Fibroblast of upper back skin (primary cell): ENCODE measurements at places on chromosomes 16 and 17.

- DNase-seq, result no peak
Measured at GRCh38 chr16:49112754-49113153, 168.9 kb downstream of the CBLN1 start.

DNA sequence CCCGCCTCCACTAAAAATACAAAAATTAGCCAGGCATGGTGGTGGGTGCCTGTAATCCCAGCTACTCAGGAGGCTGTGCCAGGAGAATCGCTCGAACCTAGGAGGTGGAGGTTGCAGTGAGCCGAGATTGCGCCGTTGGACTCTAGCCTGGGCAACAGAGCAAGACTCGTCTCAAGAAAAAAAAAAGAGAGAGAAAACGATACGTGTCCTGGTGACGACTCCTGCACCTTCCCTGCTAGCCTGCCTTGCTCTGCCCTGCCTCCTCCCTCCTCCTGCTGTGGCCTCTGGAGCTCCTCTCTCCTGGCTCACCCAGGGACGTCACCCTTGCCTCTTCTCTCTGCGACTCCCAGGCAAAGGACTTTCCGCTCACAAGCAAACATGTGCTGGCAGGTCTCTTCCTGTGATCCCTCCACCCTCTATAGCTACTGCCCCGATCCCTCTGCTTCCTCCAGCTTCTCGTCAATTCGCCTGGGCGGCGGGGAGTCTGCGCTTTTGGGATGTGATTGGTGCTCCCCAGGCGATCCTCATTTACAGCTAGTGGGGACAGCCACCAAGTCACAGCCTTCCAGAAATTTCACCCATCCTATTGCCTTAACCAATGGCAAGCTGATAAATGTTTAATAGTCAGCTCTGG, 25.5 kb upstream of the CBX4 start:
- DNase-seq, result no peak

GRCh38 chr17:43779145-43780125, 658 bp upstream of the DUSP3 start:
- no peak for DNase-seq

DNA sequence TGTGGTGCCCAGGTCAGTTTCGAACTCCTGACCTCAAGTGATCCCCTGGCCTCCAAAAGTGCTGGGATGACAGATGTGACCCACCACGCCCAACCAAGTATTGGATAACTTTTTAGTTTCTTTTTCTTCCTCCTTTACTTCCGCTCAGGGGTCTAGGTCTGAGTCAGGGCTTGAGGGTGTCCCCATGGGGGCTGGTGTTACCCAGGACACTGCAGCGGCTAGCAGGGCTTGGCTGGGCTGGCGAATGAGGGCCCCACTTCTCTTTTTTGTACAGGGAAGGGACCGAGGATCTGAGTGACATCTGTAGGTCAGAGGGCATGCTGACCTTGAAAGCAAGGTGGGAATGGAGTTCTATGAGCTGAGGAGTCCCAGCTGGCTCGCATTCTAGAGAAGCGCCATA, 24.9 kb downstream of the RAB11FIP3 start:
- DNase-seq, result no peak

DNA sequence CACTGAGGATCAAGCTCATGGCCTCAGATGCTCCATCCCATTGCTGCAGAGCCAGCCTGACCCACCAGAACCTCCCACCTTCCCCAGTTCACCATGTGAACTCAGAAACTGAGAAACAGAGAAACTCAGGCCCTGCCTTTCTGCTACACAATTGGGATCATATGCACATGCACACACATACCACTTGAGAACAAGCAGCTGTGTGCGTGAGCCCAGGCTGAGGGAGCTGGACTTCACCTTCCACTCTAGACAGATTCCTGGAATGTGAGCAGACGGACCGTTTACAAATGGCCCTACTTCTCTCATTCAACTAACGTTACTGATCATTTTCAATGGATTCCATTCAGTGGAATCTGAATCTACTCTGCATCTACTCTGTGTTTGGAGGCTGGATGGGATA, 1.7 kb upstream of the SPEM2 start:
- no peak for DNase-seq

GRCh38 chr17:67982034-67982640, 14.1 kb downstream of the C17orf58 start:
- DNase-seq, result no peak

DNA sequence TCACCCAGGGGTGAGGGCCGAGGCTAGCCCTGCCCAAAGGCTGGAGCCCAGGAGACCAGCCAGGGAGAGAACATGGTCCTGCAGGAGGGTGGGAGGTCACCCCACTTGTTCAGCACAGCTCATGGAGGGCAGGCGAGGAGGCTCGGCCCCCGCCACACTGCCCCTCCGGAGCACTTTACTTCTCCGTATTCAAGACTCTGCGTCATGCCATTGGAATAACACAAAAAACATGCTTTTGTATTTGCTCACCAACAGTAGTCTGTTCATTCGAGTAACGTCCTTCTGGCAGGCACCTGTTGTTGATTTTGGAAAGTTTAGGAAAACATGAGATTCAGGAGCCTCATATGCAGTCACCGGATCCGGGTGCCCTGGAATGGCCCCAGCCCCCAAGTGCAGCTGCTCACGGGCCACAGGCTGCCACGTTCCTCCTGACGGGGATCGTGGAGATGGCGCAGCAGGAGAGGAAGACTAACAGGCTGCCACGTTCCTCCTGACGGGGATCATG, 81.1 kb upstream of the DNAH17 start:
- DNase-seq, result peak; percentile 71

DNA sequence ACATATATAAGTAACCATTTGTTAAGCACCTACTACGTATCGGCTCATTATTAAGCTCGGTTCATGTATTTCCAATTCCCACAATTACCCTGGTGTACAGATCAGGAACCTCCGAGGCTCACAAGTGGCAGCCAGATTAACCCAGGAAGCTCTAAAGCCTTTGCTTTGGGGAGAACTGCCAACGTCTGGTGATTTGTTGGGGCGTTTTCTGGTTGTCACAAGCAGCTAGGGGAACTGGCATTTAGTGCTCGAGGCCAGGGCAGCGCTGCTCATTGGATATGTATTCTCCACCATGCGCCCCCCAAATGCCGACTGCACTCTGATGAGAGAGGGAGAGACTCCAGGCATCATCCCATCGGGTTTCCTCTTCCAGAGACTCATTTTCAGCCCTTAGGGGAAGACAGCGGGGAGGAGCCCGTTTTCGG, 541 bp downstream of the ZNF18 start:
- DNase-seq, result peak; percentile 32

GRCh38 chr16:55301385-55302008, 22.5 kb upstream of the IRX6 start:
- no peak for DNase-seq

- DNase-seq, result no peak
Measured at GRCh38 chr17:42574463-42574862, 3.1 kb downstream of the PSMC3IP start.

DNA sequence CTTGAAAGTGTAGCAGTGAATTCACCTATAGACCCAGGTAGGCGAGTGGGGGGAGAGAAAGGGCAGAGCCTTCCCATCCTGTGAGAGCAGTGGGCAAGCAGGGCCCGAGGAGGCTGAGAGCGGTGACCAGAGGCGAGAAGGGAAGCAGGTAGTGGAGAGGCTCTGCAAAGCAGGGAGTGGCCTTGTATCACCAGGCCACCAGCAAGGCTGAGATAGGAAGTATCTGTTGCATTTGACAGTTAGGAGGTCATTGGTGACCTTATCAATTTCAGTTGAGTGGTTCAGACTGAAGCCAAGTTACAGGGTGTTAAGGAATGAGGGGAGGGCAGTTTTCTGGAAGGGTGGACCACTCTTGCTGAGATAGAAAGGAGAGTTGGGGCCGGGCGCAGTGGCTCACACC, 10.7 kb upstream of the HSD3B7 start:
- DNase-seq, result no peak

- DNase-seq, result no peak
Measured at GRCh38 chr16:57773019-57773418, 29.3 kb downstream of the KIFC3 start.

GRCh38 chr16:71499775-71500364, 10.7 kb upstream of the ZNF19 start:
- peak; percentile 59 for DNase-seq

DNA sequence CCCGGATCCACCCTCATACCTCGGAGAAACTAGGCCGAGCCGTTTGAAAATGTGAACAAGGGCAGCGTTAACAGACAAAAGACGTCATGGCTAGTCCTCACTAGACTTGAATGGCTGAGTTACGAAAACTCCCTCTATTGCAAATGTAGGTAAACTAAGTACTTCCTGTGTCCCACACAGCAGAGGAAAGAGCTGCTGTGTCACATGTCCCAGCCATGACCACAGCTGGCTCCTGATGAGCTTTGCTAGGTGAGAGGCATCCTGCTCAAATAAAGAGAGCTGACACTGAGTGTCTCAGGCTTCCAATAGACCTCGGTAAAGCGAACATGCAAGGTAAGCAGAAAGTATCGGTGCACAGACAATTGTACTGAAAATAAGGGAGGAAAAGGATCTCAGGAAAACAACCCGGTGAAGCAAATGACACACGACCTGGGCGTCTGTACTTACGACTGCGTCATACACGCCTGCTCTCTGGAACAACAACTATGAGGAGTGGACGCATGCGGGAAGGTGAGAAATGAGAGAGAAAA, 26.0 kb downstream of the TMEM204 start:
- no peak for DNase-seq

DNA sequence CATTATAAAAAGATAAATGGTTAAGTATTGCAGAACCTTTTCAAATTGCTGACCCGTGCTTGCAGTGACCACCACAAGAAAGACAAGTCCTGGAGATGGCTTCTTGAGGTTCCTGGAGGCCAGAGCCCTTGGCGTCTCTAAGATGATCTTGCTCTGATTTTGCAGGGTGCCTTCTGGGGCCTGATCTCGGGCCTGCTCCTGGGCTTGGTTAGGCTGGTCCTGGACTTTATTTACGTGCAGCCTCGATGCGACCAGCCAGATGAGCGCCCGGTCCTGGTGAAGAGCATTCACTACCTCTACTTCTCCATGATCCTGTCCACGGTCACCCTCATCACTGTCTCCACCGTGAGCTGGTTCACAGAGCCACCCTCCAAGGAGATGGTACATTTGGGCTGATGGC, 63.0 kb downstream of the SLC5A11 start:
- no peak for DNase-seq

DNA sequence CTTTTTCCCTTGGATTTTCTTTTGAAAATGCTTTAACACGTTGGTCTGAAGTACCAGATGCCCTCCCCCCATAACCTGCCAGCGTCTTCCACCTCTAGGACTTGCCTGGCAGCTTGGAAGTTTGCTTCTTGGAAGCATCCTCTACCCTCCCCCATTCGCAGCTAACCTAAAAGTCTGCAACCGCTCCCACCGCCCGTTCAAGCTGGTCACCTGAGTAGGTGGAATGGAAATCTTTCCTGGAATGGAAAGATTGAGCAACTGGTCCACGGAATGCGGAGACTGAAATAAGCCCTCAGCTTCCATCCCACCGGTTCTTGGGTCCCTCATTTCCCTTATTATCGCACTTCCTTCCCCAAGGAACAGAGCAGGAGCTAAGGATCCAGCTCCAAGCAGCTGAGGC, 31.4 kb downstream of the HS3ST3B1 start:
- no peak for DNase-seq

DNA sequence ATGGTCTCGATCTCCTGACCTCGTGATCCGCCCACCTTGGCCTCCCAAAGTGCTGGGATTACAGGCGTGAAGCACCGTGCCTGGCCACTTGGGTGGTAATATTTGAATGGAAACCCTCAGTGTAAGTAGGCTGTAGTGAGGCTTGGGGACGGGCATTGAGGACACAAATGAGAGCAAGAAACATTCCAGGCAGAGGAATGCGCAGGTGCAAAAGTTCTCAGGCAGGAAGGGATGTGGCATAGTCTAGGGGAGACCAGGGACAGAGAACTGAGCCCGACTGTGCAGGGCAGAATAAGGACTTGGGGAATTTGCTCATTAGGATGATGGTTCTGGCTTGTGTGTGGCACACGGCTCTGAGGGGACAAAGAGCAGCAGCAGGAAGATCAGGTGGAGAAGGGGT, 54.8 kb downstream of the GRB2 start:
- no peak for DNase-seq

DNA sequence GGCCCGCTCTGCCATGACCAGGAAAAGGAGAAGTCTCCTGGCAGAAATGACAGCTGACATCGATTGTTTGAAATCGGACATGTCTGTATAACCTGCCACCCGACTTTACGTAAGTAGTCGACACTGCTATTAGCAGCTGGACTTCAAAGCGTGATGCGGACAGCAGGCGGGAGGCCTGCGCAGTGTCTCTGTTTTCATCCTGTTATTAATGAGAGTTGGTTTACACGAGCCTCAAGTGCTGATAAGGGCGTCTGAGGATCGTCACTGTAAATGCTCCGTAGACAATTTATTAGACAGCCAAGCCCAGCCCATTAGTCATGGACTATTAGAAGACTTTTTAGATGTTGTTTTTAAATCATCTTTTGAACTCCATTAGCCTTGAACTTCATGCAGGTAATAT, 328.3 kb downstream of the FOXL1 start:
- DNase-seq, result no peak

DNA sequence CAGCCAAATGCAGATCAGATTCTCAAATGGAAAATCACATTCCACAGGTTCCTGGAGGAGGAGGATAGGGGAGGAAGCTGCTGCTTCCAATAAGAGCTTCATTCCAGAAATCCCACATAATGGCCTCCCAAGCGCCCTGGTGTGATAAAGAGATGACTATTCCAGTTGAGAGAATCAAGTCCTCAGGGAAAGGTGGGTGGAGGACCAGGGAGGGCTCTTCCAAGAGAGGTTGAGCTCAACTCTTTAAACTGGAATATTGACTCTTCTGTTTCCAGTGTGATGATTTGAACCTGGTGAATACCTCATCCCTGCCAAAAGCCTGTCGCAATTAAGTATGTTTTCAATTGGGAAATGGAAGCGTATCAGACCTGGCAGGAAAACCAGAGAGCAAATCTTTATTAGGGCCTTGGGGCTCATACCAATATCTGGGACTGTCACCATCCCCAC, 81.4 kb upstream of the DYNLRB2 start:
- DNase-seq, result peak; percentile 88

DNA sequence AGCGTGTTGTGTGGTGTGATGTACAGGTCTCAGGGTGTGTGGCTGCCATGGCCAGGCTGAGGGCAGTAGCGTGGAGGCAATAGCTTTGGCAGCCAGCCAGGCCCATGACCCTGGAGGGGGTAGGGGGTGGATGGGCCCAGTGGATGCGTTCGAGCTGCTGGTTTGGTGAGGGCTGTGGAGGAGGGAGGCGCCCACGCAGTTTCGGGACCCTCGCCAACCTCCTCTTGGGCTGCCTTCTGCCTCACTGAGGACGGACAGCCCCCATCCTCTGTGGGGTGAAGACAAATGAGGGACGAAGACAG, 238.6 kb upstream of the GSE1 start:
- DNase-seq, result no peak

- no peak for DNase-seq
Measured at GRCh38 chr16:82241469-82242052, 71.5 kb upstream of the MPHOSPH6 start.

DNA sequence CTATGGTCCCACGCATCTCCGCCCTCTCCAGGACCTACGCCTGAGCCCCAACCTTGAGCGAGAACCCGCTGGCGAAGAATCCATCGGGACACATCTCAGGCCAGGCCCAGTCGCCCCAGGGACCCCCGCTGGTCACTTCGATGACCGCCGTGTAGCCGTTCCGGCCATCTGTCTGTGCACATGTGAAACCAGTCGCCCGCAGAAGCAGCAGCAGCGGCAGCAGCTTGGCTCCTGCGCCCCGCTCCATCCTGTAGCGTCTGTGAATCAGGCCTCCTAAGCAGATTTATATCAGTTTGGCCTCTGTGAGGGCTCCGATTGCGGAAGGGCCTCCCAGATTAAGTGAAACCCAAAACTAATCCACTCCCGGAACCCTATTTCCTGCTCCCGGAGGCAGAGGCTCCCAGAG, at the start of gene VMO1:
Gene VMO1 (minus strand): TSS at position 259 of the 406 bp plus-strand sequence. CDS start 12 bp downstream, at position 247.
- peak; percentile 19 for DNase-seq
